ENCODE measurements at places on chromosomes 5 and 9. TPM values are rescaled to one million over a fixed set of nuclear protein-coding genes. Genes with fewer than 3 reads are reported as not detected.

The PCDHGA6 gene
- total RNA-seq = 1.8 TPM

The BARHL1 gene
- not detected for total RNA-seq

The PCDHGA5 gene
- total RNA-seq = 0.38 TPM

The BAAT gene
- not detected for total RNA-seq

The PDGFRB gene
- total RNA-seq = 51.7 TPM

The KIF12 gene
- not detected for total RNA-seq

The FOXD4L5 gene
- total RNA-seq = 0.30 TPM

The ANKRD55 gene
- not detected for total RNA-seq

The CCL27 gene
- total RNA-seq = not detected

The PDZD2 gene
- total RNA-seq = 22.7 TPM

The GPRIN1 gene
- 2.5 TPM for total RNA-seq

The ADRB2 gene
- 11.3 TPM for total RNA-seq

The GPR151 gene
- total RNA-seq = not detected

The SGTB gene
- total RNA-seq = 0.99 TPM

The CSF1R gene
- total RNA-seq = 38.7 TPM

The SAPCD2 gene
- total RNA-seq = 14.7 TPM

The ALDH1A1 gene
- 2.9 TPM for total RNA-seq

The GDA gene
- total RNA-seq = not detected

The HAPLN1 gene
- total RNA-seq = 0.38 TPM

The MYMK gene
- total RNA-seq = not detected

The UAP1L1 gene
- 2.2 TPM for total RNA-seq

The ACTBL2 gene
- not detected for total RNA-seq

The RABGAP1 gene
- 57.4 TPM for total RNA-seq

The TMEM174 gene
- total RNA-seq = not detected

The SHB gene
- 31.4 TPM for total RNA-seq

Data from esophagus squamous epithelium (tissue), 5 donors.